ENCODE measurements at places on chromosomes 3 and 15.

GRCh38 chr15:45913451-45913850 lies 278.6 kb downstream of the SQOR start:
- DNase-seq: no peak

- DNase-seq: no peak
Measured at GRCh38 chr3:71125738-71126137, 457.8 kb downstream of the FOXP1 start.

DNA sequence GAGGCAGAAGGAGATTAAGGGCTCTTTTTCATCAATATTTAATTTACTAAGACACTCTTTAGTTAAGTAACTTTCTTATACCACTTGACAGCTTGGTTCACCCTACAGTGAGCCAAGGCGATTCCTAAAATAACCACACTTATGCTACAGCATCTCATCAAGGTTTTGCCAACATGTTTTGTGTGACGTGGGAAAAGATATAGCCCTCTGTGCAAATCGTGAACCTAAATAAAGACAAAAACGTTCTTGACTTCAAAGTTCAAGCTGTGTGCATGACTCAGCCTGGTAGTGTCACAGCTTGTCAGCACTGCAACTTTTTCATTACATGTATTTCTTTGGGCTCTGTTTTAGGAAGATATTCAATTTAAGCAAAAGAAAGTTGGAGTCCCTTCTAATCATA lies 297.0 kb upstream of the EPHA3 start:
- DNase-seq: no peak

- DNase-seq: no peak
Measured at GRCh38 chr15:88454236-88454635, 13.0 kb downstream of the MRPL46 start.

GRCh38 chr3:38003371-38003816 lies 12.8 kb downstream of the VILL start:
- peak; percentile 69 for DNase-seq

DNA sequence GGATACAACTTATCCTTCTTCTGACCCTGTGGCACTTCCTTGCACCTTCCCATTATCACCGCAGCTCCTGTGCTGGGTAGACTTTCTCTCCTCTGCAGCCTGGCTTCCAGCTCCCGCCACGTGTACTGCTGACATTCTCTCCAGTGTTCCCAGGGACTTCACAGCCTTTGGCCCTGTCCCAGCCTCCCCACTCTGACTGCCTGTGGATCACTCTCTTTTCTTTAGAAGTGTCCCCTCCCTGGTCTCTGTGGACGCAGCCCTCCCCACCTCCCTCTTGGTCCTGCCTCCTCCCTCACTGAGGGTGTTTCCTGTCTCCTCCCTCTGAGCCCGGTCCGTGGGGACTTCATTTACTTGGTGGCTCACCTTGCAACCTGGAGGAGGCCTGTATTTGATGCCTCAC lies 17.4 kb downstream of the PDIA5 start:
- no peak for DNase-seq

DNA sequence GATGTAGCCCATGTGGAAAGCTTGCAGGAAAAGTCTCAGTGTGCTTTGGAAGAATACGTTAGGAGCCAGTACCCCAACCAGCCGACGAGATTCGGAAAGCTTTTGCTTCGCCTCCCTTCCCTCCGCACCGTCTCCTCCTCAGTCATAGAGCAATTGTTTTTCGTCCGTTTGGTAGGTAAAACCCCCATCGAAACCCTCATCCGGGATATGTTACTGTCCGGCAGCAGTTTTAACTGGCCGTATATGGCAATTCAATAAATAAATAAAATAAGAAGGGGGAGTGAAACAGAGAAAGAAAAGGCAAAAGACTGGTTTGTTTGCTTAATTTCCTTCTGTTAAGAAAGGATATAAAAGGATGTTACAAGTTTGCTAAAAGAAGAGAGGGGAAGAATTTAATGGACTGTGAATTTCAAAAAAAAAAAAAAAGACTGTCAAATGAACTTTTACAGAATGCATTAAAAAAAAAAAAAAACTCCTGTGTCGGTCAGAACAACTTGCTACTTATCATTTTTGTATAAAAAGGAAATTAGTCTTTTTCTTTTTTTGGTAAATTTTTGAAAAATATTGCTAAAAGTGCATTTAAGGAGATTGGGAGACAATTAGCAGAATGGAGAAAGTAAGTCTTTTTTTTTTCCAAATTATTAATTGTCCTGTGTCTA lies 7.0 kb downstream of the NR2F2 start:
- no peak for DNase-seq

GRCh38 chr3:59424268-59425010 lies 374.6 kb upstream of the CFAP20DC start:
- no peak for DNase-seq

DNA sequence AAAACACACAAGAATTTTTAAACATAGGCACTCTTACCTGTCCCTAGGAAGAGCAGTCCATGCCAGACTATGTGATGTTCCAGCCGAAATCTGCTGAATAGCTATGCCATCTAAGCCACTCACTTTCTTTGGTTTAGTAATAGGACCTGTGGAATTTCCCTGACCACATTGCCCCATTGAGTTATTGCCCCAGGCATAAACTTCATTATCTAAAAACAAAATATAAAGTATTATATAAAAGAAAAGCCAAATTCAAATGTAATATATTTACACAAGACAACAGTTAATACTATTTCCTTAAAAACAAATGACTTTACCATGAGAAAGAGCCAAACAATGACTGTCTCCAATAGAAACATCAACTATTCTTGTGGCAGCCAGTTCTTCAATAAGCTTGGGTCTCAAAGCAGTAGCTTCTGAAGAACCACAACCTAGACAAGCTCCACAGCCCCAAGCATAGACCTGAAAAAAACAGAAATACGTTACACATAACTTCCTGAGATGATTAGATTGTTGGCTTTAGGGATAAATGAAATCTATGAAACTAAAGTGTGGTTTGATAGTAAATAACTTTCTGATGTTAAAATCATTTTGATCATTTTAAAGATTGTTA lies 84.3 kb downstream of the HERC1 start:
- no peak for DNase-seq

GRCh38 chr3:113831103-113831355 lies 7.6 kb upstream of the GRAMD1C start:
- no peak for DNase-seq

DNA sequence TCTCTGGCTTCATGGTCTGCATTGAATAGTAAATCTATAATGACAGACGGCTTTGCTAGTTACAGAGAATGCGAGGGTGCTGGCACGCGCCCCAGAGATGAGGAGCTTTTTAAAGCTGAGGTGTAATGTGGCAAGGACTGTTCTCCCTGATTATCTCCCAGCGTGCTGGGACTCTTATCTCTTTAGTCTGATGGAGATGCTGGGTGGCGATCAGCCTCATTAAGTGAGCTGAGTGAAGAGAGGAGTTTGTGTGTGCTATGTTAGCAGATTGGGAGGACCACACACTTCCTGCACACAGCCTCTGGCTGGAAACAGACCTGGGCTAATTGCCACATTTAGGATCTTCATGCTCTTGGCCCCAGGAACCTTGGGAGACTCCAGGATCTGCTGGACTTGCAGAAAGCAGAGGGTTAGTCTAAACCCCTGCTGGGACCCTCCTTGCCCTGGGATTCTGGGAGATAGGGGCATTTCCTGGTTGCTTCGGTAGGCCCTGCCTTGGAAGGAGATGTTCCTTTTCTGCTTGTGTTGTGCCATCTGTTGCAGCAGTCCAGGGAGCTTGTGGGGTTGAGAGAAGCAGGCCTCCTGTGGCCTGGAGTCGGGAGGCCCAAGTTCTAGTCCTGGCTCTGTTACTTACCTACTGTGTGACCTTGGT lies 15.0 kb downstream of the PDIA5 start:
- no peak for DNase-seq

DNA sequence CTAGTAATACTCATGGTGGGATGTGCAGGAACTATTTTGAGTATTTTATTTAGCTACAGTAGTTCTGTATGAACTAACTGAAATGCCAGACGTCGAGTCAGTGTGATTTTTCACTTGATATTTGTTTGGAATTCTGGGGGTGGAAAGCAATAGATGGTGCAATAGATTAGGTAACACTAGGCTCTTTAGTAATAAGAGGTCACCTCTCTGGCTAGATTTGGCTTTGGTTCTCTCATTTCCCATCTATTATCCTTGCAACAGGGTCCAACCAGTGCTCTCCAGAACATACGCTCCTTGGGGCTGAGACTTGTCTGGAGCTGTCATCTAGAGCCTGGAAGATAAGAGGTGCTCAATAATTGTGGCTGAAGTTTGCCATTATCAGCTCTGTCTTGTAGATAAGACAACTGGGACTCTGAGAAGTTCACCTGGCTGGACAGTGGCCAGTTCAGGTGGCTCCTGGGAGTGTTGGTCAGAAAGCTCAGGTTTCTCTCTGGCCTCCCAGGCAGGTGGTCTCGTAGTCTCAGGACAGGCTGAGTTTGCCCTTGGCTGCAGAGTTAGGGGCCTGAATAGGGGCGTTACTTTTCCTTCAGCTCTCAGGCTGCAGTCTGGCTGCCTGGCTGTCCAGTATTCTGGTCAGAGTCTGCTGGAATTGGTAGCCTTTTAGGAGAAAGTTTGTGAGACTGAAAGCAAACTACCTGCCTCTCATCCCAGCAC lies 277.5 kb upstream of the RGMA start:
- DNase-seq: no peak

DNA sequence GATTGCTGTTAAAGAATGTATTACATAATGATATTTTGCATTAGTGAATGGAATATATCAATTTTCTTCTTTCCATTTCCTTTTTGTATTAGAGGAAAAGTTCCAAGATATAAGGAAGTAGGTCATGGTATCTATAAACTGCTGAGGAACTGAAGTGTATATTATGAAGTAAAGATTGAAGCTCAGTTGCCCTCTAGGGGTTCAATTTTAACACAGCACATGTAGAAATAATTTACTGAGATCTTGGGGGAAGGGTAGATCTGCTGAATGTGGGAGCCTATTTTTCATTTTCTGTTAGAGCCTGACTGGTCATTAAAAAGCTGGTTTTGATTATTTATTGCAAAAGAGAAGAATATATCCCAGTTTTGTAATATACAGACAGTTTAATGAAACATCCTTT lies 45.2 kb downstream of the CMC1 start:
- no peak for DNase-seq

- DNase-seq: no peak
Measured at GRCh38 chr3:72533591-72534473, 314.4 kb downstream of the SHQ1 start.

DNA sequence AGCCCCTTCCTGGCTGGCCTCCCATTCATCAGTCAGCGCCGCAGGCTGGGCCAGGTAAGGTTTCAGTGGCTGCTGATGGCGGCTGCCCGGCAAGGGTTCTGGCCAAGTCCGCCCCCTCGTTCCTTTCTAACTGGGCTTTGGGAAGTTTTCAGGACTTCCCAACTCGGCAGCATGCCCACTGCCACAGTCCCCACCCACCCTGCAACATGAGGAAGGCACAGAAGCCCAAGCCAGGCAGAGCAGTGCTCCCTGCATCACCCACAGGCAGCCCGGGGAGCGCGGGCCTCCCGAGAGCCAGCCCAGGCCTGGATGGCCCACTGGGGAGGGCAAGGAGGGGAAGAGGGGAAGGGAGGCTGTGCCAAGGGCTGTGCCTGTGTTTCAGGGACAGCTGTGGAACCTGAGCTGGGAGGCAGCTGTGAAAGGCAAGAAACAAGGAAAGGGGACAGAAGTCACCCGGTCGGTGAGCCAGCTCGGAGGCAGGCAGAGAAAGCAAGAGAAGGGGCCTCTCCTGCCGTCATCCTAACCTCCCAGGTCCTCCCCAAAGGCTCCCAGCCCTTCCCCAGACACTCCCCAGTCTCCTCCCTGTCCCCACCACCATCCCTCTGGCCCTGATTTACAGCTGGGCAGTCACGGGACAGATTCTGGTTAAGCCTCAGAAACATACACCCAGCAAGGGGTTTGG lies 73.9 kb downstream of the CPN2 start:
- peak; percentile 78 for DNase-seq

GRCh38 chr3:184338511-184338945 lies 1.1 kb downstream of the FAM131A start:
- peak; percentile 91 for DNase-seq

GRCh38 chr3:32498252-32498651 lies 4.4 kb downstream of the CMTM6 start:
- no peak for DNase-seq

GRCh38 chr3:134242649-134243617 lies 7.7 kb downstream of the RYK start:
- DNase-seq: no peak

DNA sequence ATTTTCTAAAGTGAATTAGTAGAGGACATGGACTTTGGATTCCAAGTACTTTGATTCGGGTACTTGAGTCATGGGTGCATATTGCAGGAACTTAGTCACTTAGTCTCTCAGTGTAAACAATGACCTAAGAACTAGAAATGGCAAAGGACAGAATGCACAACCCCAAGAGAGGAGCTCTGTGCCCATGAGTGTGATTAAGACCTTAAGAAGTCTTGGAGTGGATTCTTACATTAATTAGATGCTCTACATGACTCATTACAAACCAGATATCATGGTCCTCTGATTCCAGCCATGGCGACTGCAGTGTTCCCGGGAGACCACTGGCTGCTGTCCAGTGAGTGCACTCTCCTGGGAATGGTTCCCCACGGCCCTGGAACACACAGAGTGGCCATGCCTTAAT lies 251.5 kb downstream of the GABRG3 start:
- DNase-seq: no peak

GRCh38 chr3:65996589-65996988 lies 42.1 kb downstream of the MAGI1 start:
- DNase-seq: peak; percentile 43

- no peak for DNase-seq
Measured at GRCh38 chr3:140166861-140167599, 232.0 kb downstream of the CLSTN2 start.

DNA sequence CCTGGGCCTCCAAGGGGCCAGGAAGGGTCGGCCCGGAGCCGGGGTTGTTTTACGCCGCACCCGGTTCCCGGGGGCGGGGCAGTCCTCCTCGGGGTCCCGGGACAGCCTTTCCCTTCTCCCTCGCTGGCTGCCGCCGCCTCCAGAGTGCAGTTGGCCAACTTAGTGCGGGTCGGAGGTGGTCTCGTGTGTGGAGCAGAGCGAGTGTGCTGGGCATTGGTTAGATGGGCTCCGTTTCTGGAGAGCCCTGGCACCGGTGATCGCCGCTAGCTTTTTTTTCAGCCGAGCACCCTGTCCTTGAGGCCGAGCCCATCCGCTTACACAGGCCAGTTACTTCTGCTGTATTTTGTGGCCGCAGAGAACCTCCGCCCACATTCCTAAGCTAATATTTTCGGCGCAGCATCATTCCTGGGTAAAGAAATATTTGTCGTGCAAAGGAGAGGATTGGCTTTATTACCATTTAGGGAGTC lies 585 bp downstream of the KIF23 start:
- DNase-seq: peak; percentile 36

DNA sequence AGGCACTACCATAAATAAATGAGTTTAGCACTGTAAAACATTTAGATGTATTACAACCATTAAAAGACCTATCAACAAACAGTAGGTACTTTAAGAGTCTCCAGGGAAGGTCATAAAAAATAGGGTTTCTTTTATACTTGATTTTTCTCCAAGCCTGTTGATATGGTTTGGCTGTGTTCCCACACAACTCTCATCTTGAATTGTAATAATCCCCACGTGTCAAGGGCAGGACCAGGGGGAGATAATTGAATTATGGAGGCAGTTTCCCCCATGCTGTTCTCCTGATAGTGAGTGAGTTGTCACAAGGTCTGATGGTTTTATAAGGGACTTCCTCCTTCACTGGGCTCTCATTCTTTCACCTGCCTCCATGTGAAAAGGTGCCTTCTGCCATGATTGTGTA lies 468.9 kb upstream of the UBE2E2 start:
- no peak for DNase-seq

- peak; percentile 26 for DNase-seq
Measured at GRCh38 chr3:10192953-10193691, 28.4 kb downstream of the IRAK2 start.

Data from left cardiac atrium (tissue), 4 donors.